Activated CD4-positive, alpha-beta memory T cell treated with anti-CD3 and anti-CD28 coated beads for 36 hours (primary cell): ENCODE measurements at places on chromosomes 6 and 20.
A peak's percentile ranks its signal among the peaks of the same experiment; 100 is the strongest.

DNA sequence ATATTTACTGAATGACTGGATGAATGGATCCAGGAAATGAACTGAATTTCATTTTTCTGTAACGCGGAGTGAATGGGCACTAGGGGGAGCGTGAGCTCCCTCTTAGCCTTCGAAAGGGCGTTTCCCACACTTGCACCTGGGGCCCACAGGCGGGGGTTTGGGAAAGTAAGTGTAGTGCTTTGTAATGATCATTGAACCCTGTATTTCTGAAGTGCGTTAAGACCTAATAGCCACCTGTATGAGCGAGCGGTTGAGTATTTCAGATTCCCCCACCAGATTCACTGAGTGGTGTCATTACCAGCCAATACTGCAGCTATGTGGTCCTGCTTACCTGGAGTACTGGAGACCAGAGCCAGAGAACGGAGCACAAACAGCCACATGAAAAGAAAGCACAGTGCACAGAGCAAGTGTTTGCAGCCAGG, 10.5 kb downstream of the SYTL3 start:
- DNase-seq = peak; percentile 56

- DNase-seq = no peak
Measured at GRCh38 chr6:154632119-154632518, 101.1 kb upstream of the SCAF8 start.

DNA sequence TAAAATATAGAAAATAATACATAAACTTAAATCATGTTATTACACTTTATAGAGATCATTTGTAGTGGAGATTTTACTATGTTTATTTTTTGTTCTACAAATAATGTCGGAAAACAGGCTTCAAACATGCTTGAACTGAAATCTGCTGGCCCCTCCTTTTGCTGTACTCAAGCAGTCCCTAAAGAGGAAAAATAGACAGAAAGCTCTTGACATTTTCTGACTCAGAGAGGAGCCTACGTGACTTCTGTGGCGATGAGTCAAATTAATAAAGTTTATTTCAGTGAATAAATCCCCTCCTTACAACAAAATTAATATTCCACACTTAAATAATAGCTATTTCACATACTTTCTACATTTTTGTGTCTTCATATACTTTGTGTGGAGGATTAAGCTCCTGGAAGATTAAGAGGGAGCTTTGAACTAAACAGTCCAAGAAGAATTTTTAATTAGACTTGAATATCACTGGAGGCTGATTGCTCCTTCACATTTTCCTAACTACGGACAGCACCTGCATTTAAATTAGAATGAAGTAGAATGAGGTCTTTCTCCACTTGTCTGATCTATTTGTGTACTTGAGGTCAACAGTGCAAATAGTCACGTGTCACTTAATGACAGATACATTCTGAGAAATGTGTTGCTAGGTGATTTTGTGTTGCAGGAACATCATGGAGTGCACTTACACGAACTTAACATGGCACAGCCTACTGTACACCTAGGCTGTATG, 1.7 kb upstream of the TREM1 start:
- DNase-seq = no peak

GRCh38 chr20:57278457-57278856, 12.0 kb upstream of the BMP7 start:
- DNase-seq = no peak

DNA sequence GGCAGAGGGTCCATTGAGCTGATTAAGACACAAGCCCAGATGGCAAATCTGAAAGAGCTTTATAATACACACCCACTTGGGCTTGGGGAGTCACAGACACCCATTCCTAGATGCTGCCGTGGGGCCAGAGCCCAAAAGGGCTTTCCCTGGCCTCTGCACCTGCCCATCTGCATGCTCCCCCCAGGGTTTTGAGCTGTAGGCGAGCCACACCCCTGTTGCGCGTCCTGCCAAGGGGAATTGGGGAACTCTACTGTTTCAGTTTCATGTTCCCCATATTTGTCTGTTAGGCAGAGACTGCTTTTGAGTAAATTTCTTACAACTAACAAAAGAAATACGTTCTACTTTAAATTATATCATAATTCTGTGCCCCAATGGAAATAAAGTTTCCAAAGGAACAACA, 52.9 kb upstream of the FNDC1 start:
- no peak for DNase-seq

- no peak for DNase-seq
Measured at GRCh38 chr6:82114748-82115147, 132.8 kb downstream of the IBTK start.
